ENCODE measurements at places on chromosomes 7 and 10.
A peak's percentile ranks its signal among the peaks of the same experiment; 100 is the strongest.

GRCh38 chr10:126421756-126422256 is 33.5 kb upstream of the ADAM12 start:
- DNase-seq: peak; percentile 70

DNA sequence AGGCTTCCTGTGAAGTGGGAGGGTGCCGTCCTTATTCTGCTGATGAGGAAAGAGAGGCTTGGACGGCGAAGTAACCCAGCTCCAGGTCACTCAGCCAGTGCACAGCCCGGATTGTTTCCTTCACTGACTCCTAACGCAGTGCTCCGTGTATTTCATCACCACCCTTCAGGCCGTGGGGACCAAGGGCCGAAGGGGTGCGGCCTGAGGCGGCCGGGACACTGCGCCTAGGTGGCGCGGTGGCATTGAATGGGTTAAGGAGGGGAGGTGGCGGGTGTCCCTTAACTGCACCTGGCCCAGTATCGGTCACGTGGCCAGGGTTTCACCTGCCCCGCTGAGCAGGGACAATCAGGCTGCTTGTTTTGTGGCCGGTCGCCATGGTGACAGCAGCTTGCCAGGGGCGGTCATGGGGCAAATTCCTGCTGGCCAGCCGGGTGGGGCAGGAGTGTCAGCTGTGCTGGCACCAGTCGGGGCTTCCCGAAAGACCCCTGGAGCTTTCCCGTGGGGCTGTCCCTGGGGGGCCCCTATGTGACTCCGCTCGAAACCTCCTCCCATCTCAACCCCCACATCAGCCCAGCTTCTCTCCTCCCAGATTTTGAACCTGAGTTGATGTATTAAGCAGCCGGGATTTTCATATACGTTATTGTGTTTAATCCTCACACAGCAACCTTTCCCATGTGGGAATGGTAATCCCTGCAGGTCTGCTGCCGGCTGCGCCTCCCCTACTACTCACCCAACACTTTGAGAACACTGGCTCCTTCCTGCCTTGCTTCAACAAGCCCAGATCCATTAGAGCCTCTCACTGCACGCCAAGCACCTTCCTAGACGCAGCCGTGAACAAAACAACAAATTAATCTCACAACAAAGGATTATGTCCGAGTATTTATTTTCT is 4.4 kb upstream of the ABHD11 start:
- DNase-seq: peak; percentile 52

DNA sequence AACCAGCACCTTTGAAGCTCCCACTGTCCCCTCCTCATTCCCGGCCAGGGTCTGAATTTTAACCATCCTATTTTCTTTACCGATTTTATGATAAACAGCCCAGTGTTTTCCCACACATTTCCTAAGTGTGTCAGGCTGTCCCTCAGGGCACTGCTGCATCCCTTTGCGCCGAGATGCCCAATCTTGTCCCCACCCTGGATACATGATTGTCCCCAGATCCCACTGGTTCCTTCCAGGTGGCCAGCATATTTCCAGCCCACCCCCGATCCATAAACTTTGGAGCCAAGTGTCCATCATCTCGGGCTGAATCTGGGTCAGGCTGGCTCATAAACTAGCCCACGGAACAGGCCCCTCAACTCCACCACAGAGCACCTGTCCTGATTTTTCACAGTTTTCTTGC is 137.2 kb downstream of the CDH23 start:
- DNase-seq: no peak

GRCh38 chr7:117728890-117729624 is 144.2 kb downstream of the CTTNBP2 start:
- DNase-seq: no peak

- DNase-seq: no peak
These were observed 26.2 kb upstream of the INHBA start for GRCh38 chr7:41729059-41729458.

DNA sequence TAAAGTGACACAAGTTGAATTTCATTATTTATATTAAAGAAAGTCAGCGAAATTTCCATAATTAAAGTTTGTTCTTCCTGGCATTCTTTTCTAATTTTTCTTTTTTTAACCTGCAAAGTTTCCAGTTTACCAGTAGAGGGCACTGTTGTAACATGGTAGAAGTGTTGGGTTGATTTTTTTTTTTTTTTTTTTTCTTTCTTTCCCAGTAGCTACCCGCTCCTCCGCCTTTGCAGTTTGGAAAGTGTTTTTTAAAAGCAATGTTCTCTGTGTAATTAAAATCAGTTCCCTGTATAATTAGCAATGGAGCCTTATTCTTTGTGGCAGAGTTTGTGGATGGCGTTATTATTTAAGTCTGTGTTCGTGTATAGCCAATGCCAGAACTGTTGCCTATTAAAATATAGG is 53.7 kb downstream of the TAF3 start:
- DNase-seq: peak; percentile 25

DNA sequence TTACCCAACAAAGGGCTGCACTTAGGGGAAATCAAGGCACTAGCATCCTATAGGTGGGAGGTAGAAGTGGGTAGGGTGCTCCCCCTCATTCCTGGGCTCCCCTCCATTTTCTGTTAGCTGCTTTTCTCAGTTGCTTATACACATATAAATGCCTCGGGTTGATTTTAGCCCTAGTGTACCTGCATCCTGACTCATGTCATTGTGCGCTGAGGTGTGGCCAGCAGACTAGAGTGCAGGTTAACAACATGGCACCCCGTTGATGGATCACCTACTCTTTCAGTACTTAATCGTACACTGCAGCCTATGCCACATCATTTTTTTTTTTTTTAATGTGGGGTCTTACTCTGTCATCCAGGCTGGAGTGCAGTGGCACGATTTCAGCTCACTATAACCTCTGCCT is 144.0 kb upstream of the ITGB1 start:
- no peak for DNase-seq

DNA sequence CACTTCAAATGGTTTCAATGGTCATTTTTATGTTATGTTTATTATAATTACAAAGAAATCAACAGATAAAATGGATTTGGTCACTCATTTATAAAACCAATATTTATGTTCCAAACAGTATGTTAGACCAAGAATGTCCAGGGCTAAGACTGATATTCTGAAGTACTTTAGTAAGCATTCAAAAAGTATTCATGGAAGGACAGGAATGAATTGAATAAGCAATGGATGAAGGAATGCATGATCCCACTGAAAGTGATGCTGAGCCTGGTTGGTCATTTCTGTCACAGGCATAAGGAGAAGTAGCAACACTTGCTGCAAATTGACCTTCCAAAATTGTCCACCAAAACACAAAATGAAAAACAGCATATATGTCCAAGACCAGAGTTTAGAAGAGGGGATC is 189.0 kb upstream of the CELF2 start:
- DNase-seq: no peak

- peak; percentile 93 for DNase-seq
These were observed at the start of gene ZNF33A for GRCh38 chr10:38010119-38010903. Gene ZNF33A (plus strand): TSS chr10:38010675. CDS start chr10:38012342, 1,667 bp downstream.

DNA sequence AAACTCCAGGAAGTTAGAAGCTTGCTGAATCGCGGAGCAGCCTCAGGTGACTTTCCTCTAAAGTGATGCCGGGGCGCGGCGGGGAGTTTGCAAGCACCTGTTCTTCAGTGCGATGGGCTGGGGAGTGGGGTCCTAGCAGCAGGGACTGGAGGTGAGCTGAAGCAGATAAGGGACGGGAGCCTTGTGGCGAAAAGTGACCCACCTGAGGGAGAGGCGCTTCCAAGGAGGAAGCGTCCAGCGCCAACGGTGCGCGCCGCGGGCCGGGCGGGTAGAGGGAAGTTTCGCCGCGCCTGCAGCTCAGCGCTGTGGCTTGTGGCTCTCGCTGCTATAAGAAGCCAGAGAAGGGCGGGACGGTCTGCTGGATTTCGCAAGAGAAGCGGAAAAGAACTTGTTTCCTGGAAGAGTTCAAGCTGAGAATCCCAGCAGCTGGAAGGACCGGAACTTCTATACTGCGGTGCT is at the start of gene STEAP4:
TSS of gene STEAP4 (minus strand) at position 305 of the 459 bp plus-strand sequence. CDS start 22,625 bp downstream, outside the sequence.
- no peak for DNase-seq

DNA sequence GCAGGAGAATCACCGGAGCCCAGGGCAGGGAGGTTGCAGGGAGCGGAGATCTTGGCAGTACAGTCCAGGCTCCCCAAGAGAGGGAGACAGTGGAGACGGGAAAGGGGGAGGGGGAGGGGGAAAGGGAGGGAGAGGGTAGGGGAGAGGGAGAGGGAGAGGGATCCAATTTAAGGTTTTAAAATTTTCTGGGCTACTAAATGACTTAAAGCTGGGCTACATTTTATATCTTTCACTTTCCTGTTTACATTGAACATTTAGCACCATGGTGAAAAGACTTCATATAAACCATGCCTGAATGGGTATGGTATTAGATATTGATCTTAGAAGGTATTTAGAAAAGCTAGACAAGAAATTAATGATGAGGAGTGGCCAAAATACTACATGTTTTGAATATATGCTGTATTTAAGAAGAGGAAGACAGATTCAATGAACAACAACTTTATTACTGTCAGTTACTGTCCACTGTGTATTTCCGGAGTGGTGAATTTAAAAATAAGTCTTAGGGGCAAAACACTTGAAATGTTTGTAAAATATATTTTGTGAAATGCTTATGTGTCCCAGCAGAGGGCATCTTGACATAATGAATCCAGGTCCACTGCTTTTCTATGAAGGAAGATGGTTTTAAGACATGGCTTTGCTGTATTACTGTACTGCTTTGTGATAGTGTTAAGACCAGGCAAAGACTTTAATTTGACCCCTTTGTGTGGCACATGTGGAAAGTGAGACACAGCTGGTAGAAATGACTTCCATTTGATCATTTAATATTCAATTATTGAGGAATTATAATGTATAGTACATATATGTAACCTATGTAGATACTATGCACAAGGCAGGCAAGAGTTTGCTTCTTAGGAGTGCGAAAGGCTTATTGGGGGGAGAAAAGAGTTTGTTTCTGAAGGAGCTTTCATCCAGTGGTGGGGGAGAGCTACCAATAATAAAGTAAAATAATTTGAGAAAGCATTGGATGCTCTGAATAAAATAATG is 52.8 kb downstream of the NRF1 start:
- DNase-seq: peak; percentile 12

DNA sequence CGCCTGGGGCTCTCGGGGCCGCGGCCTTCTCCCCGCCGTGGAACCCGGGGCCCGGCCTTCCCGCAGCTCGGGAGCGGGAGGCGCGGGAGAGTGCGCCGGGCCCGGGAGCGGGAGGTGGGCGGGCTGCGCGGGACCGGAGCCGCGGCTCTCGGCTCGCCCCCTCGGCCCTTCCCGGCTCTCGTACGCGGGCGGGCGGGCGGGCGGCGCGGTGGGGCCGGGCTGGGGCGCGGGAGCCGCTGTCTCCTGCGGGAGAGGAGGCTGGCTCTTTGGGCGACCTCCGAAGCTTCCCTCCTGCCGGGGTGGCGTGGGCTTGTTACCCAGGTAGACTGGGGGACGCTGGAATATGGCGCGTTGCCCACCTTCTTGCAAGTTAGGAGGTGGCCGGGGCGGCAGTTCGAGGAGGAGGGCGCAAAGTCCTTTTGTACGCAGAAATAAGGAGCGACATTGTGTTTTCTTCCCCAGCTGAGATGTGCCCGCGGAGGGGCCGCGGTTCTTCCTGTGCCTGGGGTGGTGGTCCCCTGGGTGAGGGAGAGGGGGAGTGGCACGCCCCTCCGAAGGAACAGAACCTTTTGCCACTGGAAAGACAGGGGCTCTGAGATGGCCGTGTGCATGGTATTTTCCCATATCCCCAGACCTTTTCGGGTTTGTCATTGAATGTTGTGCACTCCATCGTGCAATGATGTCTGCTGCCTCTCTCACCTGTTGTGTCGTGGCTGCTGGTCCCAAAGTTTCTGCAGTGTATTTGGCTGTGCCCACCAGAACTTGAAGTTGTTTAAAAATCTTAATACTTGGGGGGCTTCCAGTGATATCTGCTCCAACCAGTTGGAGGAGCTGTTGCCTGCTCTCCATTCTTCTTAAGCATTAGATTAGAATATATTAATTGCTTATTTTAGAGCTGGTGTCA is 844 bp downstream of the NRF1 start:
- DNase-seq: peak; percentile 9
